ENCODE measurements at places on chromosomes 5 and 9. TPM values are rescaled to one million over a fixed set of nuclear protein-coding genes. Genes with fewer than 3 reads are reported as not detected.

Gene QRFP
- not detected for total RNA-seq

Gene TCERG1
- 53.8 TPM for total RNA-seq

Gene EIF4E1B
- total RNA-seq, result not detected

Gene C8G
- not detected for total RNA-seq

Gene ENHO
- total RNA-seq, result not detected

Gene POLK
- 32.8 TPM for total RNA-seq

Gene IL13
- total RNA-seq, result not detected

Gene SLC36A3
- total RNA-seq, result not detected
